ENCODE measurements at places on chromosomes 16 and 17. TPM values are rescaled to one million over a fixed set of nuclear protein-coding genes. Genes with fewer than 3 reads are reported as not detected.

YBX2 gene
- 4.4 TPM for total RNA-seq

RUNDC3A gene
- not detected for total RNA-seq

PDIA2 gene
- total RNA-seq = not detected

C17orf67 gene
- not detected for total RNA-seq

STH gene
- not detected for total RNA-seq

VWA3A gene
- total RNA-seq = 1.8 TPM

KRT9 gene
- not detected for total RNA-seq

GUCY2D gene
- not detected for total RNA-seq

ZSCAN10 gene
- total RNA-seq = not detected

KRT36 gene
- not detected for total RNA-seq

- DNase-seq = no peak
Observed at GRCh38 chr16:59459806-59460205, 725.7 kb upstream of the GOT2 start.

DNA sequence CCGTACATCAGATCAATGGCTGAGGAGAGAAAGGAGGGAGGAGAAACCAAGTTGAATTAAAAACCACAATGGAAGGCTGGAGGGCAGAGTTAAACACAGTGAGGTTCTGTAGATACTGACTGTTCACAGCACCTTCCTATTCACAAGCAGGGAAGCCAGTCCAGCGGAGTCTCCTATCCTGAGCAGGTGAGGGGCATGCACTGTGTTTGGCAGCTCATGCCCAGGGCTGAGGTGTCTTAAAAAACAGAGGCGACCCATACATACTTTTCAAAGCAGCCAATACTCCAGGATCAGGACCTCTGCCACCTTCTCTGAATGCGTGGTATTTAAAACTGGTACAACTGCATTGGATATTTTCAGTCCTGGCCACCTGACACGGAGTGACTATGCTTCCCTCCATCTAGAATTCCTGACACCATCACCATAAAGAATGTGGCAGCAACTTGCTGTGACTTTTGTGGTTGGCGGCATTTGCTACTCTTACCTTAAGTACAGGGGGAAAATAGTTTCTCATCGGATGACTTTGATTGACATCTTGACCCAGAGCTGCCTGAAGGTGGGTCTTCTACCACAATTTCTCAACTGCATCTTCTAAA lies 21.5 kb downstream of the USP22 start:
- no peak for DNase-seq

- peak; percentile 64 for DNase-seq
Observed at GRCh38 chr17:7478276-7479212, 887 bp downstream of the ZBTB4 start.

DNA sequence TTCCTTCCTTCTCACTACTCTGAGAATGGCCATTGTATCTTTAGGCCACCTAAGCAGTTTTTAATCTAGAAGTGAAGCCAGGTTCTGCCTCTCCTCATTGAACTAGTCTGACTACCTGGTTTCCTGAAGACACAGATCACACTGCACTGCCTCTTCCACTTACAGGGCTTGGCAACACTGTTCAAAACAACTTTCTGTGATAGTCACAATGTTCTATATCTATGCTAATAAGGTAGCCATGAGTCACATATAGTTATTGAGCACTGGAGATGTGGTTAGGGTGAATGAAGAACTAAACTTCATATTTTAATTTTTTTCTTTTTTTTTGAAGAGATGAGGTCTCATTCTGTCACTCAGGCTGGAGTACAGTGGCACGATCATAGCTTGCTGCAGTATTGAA lies 26.9 kb downstream of the RND2 start:
- DNase-seq = no peak

DNA sequence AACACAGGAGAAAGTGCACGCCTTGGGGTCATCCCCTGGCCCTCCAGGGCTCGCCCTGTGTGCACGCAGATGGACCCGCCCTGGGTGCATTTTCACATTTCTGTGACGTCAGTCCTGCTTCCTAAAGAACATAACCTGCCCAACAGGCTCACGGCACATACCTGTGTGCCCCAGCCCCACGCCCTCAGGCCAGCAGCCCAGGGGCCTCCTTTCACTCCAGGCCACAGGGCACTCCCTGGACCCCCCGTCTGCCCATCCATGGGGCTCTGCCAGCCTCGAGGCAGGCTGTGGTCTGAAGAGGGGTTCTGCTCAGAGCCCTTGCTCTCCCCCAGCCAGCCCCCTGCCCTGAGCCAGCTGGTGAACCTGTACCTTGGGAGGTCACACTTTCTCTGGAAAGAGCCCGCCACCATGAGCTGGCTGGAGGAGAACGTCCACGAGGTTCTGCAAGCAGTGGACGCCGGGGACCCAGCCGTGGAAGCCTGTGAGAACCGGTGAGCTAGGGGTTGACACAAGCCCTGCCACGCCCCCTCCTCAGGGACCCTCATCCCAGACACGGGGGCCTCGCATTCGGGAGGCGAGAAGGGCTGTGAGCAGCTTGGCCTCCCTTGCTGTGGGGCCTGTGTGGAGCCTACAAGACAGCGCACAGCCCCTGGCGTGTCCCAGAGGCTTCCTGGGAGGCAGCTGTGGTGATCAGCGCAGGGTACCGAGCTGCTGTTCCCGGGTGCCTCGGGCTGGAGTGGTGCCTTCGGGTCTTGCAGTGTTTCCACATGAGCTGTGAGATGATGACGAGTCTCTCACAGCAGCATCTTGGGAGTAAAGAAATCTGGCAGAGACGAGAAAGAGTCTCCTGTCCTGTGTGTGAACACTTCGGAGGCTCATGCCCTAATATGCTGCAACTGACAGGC lies 13.8 kb upstream of the MC1R start:
- no peak for DNase-seq

DNA sequence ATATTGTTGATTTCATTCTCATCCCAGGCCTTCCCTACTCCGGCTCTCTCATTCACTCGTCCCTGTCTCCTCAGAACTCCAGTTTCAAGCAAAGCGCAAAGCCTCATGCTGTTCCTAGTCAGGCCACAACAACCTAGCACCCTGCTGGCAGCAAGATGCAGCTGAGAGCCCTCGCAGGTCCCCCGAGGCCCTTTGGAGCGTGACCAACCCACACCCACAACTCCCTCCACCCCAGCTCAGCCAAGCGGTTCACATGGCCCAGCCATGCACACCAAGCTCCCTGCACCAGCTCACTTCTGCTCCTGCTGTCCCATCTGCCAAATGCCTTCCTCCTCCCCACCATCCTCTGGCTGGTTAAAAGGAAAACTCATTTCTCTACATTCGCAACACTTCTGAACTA lies 195.8 kb downstream of the IRX5 start:
- no peak for DNase-seq

GRCh38 chr17:14296166-14296910 lies 4.5 kb upstream of the HS3ST3B1 start:
- no peak for DNase-seq

GRCh38 chr17:29190039-29190438 lies 9.8 kb upstream of the MYO18A start:
- no peak for DNase-seq

DNA sequence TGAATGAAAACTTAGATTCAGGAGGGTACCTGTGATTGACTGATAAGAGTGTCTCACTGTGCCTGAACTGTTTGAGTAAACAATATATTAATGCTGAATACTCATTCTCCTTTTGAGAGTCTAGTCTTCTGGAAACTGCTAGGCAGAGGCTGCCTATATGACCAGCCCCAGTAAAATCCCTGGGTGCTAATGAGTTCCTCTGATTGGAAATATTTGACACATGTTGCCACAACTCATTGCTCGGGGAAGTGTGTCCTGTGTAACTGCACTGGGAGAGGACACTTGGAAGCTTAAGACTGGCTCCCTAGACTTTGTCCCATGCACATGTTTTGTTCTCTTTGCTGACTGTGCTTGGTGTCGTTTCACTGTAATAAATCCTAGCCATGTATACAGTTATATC lies 108.7 kb upstream of the NACA2 start:
- no peak for DNase-seq

DNA sequence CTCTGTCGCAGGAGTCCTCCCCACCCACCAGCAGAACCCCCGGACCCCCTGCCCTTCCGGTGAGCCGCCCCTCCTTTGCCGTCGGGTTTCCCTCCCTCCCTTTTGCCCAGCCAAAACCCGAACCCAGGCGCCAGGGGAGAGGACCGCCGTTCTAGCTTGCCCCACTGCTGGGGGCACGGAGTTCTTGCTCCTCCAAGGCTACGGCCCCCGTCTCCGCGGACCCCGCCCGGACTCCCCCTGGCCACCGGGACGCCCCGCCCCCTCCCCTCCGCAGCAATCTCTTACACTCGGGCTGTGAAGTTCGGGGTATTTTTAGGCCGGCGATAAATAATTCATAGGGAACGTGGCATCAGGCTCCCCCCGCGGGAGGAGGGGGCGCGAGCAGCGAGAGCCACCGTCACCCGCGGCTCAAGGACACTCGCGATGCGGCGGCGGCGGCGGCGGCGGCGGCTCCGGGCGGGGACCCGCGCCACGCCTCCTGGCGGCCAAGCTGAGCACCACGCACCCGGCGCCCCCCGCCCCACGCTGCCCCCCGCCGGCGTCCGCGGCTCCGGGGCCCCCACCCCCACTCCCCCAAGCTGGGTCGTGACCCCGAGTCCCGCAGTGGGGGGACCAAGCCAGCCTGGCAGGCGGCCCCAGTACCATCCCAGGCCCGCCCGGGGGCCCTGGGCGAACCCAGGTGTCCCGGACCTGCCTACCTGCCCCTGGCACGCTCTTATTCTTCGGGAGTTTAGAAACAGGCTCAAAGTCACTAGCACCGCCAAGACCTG lies at the start of gene GRIN2C:
Gene GRIN2C, minus strand, starts transcription at position 427 of the 770 bp plus-strand sequence. CDS start 4,793 bp downstream, outside the sequence.
- DNase-seq = no peak

DNA sequence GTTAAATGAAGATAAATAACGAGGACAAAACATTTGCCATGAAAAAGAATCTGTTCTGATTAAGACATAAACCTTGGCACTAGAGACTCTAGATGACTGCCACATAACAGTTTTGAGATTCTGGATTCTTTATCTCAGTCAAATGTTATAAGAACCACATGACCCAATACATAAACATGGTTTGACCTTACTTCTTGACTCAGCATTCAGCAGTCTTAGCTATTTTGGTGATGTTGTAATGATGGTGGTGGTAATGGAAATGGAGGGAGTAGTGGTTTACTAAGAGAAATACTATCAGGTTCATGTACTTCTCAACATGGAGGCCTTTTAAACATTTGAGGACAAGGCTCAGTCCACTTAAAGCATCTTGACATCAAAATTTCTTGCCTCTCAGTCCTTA lies 925.4 kb downstream of the CDH11 start:
- DNase-seq = no peak

DNA sequence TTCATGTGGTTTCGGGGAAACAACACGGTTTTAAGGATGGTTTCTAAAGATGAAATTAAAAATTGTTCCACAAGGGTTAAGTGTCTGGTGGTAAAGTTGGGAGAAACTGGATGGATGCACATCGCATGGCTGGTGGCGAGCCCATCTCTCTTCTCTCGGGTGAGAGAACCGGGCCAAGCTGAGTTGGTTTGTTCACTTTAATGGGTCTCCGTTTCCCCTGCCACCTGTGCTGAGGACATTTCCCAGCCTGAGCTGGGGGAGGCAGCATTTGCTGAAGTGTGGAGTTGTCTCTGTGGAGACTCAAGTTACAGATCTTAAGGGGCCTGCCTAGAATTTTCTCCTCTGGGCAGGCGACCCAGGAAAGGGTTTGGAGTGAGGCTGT lies 7.9 kb downstream of the FUS start:
- DNase-seq = no peak

- DNase-seq = no peak
Observed at GRCh38 chr16:57128771-57129389, 36.5 kb downstream of the CPNE2 start.

DNA sequence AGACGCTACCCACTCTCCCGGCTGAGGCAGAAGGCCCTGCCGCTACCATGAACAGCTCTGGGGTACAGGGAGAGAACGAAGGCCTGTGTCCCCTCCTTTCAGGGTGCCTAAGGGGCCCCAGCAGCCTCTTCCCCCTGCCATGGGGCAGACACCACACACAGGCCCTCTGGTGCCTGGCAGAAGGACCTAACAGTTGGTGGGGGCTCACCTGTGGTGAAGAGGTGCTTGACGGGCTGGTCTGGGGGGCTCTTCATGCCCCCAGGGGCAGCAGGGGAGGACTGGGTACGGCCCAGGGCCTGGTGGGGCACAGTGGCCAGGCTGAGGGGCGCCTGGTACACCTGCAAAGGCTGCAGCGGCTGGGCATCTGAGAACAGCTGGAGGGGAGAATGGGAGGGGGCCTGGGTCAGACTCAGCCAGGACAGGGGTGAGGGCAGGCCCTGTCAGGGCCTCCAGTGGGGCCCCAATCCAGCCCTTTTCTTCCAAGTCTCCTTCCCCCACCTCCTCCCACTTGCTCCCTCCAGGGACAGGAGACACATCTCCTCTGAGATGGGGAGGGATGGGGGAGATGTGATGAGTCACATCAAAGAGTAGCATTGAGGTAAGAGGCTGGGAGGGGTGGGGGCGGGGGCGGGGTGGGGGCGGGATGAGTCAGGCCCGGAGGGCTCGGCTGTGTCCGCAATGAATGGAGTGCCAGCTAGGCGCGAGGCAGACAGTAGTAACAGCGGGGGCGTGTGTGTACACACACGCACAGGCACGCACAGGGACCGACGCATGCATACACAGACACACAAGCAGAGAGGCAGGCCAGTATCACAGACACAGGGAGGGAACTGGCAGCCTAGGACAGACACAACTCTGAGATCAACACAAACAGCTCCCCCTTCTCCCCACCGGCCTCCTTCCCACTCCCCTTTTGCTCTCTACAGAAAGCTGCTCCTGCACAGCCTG lies 16.1 kb downstream of the G6PC3 start:
- peak; percentile 89 for DNase-seq

DNA sequence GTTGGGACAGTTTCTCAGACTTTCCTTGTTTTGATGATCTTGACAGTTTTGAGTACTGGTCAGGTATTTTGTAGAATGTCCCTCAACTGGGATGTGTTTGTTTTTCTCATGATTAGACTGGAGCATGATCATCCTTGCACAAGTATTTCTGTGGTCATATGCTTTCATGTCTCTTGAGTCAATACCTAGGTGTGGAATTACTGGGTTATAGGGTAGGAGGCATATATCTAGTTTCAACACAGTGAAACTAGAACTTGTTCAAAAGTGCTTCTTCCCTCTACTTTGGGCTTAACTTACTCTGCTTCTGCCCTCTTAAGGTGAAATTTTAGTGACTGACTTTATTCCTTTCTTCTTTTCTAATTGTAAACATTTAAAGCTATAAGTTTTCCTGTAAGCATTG lies 30.1 kb downstream of the IKZF3 start:
- DNase-seq = no peak

- DNase-seq = no peak
Observed at GRCh38 chr17:62963296-62963695, 2.7 kb upstream of the TANC2 start.

GRCh38 chr16:11319529-11320146 lies 25.6 kb upstream of the RMI2 start:
- DNase-seq = no peak

DNA sequence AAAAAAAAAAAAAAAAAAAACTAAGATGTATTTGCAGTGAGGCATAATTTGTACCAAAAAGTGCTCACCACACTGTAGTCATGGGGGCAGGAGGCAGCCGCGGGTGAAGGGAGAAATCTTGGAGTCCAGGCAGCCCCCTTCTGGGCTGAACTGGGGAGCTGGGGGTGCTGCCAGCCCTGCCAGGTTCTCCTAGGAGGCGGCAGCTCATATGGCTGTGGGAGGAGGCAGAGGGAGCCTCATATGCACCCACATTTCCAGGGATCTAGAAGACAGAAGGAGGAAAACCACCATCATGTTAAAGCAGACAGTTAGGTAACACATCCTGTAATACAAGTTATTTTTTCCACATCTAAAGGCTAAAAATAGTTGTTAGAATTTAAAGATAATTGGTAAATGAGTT lies 16.3 kb downstream of the MAPT start:
- DNase-seq = no peak

GRCh38 chr17:52947418-52947817 lies 788.9 kb upstream of the CA10 start:
- no peak for DNase-seq

Data from uterus (tissue), 4 donors.